Daoy (cell line): ENCODE measurements at places on chromosomes 6 and 20. TPM values are rescaled to one million over a fixed set of nuclear protein-coding genes. Genes with fewer than 3 reads are reported as not detected.

DNA sequence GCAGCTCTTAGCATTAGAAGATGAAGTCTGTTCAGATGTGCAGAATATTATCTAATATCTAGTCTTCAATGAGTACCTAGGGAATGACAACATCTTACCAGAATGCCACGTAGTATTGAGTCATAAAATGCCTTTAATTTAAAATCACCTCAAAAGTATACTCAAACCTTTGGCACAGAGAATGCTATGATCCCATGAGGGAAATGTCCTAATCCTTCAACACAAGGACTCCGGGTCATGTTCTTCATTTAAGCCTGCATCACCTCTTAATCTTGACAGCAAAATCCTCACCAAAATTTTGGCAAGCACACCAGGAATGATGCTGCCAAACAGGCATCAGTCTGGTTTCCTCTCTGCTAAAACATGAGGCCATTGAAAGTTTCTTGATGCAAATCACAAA lies 23.6 kb upstream of the MARCKS start:
- DNase-seq = peak; percentile 17

- DNase-seq = peak; percentile 58
Measured at GRCh38 chr6:36593569-36594028, 563 bp upstream of the SRSF3 start.

DNA sequence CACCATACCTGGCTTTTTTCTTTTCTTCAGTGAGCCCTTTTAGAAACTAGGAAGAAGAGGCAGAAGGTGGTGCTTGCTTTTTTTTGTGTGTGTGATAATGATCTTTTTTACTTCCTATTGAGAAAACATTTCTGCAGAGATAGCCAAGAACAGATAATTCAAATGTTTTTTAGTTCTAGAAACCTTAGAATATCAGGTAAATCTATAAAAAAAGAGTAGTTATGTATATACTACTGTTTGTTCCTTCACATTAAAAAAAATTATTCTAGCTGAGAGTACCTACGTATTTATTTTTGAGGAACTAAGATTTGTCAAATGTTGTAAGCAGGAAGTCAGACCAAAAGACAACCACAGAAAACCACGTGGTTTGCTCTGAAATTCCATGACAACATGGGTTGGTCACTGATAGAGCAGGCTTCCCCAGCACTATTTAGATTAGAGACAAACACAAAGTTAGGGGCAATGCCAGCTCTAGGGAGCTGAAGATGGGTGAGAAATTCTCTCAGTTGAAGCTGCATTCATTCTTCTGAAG lies 12.8 kb downstream of the STK4 start:
- peak; percentile 21 for DNase-seq

DNA sequence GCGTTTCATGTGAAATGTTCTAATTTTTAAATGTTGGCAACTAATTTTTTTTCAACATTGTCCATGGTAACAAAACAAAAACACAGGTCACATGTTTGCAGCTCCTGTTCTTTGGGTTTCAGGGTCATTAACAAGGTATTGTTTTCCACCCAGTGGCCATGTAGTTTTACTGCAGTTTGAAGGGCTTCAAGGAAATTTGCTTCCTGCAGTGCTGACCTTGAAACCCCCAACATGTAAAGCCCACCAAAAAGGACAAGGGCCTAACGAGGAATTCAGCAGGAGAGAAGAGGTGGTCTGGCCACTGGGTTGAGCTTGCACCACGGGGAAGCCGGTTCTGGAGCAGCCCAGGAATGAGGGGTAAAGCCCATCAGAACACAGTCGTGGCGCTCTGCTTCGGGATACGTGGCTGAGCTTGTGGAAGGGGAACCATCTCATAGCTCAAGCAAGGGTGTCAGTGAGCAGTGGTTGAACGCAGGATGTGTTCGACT lies 13.9 kb upstream of the KLHL31 start:
- DNase-seq = peak; percentile 36

DNA sequence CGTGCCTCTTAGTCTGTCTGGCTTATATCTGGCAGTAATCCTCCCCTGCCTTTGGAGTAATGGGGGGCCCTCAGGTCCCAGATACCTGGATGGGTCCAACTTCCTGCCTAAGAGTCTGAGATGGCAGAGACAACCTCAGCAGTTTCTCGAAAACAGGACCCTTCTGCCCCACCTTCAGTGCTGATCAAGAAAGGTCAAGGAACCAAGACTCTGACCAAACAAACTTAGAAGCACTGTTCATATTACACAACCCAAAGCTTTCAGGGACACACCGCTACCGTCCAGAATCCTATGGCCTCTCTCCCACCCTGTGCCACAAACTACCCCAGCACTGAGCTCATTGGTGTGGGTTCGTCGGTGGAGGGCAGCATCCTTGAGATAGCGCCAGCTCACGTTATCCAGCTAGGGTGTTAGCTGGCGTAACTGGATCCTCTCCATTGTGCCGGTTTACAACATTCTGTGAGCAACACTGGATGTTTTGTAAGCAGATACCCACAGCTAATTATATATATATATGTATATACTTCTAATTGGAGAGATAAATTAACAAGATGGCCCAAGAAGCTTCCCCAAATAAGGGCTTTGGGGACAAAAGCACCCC lies 7.6 kb upstream of the TMC2 start:
- DNase-seq = no peak

DNA sequence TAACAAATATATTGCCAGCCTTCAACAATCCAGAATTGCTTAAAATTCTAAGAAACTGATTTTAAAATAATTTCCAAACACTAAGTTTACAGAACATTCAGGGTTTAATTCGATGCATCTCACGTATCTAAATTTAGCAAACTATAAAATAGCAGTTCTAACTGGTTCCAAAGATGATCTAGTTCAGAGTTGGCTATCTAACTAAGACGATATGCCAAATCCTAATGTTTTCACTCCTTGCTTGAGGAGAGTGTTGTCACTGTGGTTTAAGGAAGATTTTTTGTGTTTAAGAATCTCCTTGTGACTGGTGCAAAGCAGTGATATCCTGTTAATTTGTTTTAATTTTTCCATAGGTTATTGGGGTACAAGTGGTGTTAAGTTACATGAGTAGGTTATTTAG lies 311.5 kb upstream of the ID4 start:
- no peak for DNase-seq

DNA sequence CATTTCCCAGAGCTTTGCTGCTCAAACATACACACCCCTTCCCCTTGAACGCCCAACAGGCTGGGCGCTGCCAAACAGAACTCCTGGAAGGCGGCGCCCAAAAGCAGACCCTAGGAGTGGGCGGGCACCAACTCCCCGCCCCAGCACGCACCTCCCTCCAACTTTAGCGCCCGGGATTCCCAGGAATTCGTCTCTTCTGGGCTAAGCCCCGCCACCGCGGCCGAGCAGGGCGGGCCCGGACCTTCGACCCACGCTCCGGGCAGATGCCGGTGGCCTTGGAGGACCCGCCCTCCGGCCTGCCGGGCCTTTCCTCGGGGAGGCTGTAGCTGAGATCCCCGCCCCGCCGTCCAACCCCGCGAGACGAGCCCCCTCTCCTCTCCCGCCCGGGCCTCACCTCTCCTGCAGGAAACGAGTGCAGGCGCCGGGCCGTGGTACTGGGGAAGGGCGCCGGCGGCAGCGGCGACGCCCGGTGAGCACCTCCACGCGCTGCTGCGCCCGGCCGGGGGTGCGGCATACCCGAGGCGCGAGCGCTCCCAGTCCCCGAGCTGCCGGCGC lies 659 bp downstream of the MCUR1 start:
- peak; percentile 81 for DNase-seq

- no peak for DNase-seq
Measured at GRCh38 chr6:94052749-94053148, 633.4 kb upstream of the EPHA7 start.

- no peak for DNase-seq
Measured at GRCh38 chr20:57688864-57689263, 21.0 kb downstream of the PMEPA1 start.

- no peak for DNase-seq
Measured at GRCh38 chr6:163398815-163399214, 15.7 kb upstream of the QKI start.

GRCh38 chr6:159645640-159646039 lies 47.4 kb downstream of the SOD2 start:
- DNase-seq = no peak

GRCh38 chr20:32189691-32190615 lies 17.6 kb downstream of the PLAGL2 start:
- no peak for DNase-seq

DNA sequence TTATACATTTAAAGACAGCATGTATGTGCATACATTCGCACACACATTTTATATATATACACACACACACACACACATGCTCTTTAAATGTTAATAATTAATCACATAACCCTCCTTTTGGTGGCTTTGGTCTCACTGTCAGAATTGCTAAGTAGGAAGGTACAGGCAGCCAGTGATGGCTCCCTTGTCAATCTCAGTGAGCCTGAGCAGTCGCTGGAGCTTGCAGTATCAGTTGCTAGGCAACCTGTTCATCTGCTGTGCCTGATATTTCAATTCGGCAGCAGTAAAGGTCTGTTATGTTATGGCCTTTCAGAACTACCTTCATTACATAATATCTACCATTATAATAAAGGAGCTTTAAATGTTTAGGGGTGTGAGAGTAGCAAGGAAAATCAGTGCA lies 374.3 kb downstream of the LMBRD1 start:
- no peak for DNase-seq

GRCh38 chr20:745683-746301 lies 22.5 kb downstream of the SLC52A3 start:
- DNase-seq = no peak

- peak; percentile 99 for DNase-seq
Measured at GRCh38 chr6:31958741-31959739, at the start of the genes NELFE and SKIC2. Gene NELFE (minus strand): TSS chr6:31958971. CDS start chr6:31958446, 525 bp downstream. Gene SKIC2 (plus strand): TSS chr6:31959175. CDS start chr6:31959193, 18 bp downstream.

DNA sequence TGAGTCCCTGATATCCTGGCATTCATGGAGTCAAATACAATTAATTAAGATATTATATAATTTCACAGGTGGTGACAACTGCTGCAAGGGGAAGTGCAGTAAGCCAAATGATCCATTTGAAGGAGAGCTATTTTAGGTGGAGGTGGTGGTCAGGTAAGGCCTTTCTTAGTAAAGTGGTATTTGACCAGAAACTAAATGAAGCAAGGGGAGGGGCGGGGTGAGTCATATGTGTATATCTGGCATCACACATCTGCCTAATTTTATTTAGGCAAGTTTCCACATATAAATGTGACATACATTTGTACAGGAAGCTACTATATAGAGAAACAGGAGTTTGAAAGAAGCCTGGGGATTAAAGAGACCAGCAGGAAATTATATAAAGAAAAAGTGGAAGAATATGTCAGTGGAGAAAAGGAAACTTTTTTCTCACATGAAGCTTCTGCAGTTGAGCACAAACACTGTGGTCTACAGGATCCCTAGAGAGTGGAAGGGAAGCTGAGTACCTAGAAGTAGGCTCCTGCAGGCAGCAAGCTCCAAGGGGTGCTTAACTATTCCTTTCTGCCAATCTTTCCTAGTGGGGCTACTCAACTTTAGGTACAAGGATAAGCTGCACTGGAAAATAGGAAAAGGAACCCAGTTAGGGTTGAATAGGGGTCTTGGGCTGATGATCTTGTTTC lies 99.6 kb downstream of the OGFRL1 start:
- no peak for DNase-seq

DNA sequence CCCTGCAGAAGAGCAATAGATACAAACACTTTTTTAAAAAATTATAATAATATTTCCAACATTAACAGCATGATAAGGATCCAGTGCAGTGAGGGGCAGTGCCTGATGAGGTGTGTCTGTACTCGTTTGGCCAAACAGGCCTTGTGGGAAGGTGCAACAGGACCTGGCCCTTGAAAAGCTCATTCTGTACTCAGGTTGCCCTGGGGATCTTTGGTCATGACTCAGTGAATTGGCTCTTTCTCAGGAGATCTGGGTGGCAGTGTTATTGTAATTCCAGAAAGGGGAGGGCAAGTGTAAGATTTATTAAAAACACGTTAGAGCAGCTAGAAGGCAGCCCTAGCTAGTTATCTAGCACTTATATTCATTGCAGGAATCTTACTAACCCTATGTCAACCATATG lies 2.9 kb upstream of the SPINT3 start:
- DNase-seq = peak; percentile 46

GRCh38 chr6:4908062-4908461 lies 95.8 kb downstream of the RPP40 start:
- no peak for DNase-seq

DNA sequence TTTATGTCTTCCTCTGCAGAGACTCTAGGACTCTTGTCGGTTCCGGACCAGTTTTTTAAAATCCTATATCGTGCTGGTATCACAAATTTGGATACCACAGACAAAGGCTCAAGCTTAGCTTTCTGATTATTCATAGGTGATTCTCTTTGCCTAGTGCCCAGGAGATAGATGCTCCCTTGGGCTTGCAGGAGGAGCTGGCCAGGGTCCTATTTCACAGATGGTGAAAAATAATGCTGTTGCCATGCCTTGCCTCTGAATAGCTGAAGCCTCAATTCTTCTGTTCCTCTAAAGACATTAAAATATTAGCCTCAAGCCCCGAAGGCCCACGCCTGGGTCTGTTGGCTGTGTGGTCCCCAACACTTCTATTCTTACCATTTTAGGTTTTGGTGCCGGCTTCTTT lies 123.9 kb upstream of the BACH2 start:
- DNase-seq = no peak

DNA sequence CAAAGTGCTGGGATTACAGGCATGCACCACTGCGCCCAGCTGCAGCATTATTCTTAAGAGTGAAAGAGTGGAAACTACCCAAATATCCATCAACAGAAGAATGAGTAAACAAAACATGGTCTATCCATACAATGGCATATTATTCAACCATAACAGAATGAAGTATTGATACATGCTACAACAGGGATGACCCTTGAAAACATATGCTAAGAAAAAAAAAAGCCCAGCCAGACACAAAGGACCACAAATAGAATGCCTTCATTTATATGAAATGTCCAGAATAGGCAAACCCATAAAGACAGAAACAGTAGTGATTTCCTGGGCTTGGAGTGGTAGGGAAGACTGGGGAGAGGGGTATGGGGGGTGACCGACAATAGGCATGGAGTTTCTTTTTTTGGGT lies 7.1 kb downstream of the TUBB2B start:
- DNase-seq = no peak

DNA sequence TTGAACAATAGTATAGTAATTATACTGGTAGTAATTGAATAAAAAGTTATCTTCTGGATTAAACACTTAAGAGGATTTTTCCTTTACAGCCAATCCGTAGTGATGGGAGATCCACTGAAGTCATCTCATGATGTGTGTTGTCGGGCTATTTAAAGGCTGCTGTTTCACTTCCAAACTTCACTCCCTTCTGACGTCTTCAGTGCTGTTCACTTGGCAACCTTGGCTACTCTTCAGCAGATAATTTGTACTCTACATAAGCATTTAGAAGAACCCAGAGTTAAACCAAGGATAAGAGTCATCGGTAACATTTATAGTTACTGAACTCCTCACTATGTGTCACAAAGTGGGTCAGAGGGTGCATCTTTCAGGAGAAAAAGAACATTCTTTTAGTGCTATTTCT lies 179.1 kb upstream of the EYA4 start:
- peak; percentile 51 for DNase-seq

The SLC35D3 gene
- not detected in 2 replicates for total RNA-seq

The C6orf132 gene
- total RNA-seq = not detected in 2 replicates

The HFE gene
- total RNA-seq = 1.5 and 2.0 TPM in 2 replicates

The HUS1B gene
- total RNA-seq = 2.9 and 6.8 TPM in 2 replicates

The COL9A3 gene
- total RNA-seq = 0.97 and 6.1 TPM in 2 replicates

The COL12A1 gene
- 5.5 and 6.6 TPM in 2 replicates for total RNA-seq

The CDH4 gene
- total RNA-seq = 2.1 and 3.8 TPM in 2 replicates

The FBXL4 gene
- 4.7 and 8.8 TPM in 2 replicates for total RNA-seq

The CASS4 gene
- total RNA-seq = 0.09 and 0.17 TPM in 2 replicates

The EEF1A1 gene
- total RNA-seq = 13,896 and 16,278 TPM in 2 replicates

The CTSZ gene
- total RNA-seq = 82.4 and 127 TPM in 2 replicates
